ENCODE measurements at places on chromosomes 7 and 10.

GRCh38 chr7:45155357-45155900 lies 2.2 kb upstream of the RAMP3 start:
- no peak for DNase-seq

DNA sequence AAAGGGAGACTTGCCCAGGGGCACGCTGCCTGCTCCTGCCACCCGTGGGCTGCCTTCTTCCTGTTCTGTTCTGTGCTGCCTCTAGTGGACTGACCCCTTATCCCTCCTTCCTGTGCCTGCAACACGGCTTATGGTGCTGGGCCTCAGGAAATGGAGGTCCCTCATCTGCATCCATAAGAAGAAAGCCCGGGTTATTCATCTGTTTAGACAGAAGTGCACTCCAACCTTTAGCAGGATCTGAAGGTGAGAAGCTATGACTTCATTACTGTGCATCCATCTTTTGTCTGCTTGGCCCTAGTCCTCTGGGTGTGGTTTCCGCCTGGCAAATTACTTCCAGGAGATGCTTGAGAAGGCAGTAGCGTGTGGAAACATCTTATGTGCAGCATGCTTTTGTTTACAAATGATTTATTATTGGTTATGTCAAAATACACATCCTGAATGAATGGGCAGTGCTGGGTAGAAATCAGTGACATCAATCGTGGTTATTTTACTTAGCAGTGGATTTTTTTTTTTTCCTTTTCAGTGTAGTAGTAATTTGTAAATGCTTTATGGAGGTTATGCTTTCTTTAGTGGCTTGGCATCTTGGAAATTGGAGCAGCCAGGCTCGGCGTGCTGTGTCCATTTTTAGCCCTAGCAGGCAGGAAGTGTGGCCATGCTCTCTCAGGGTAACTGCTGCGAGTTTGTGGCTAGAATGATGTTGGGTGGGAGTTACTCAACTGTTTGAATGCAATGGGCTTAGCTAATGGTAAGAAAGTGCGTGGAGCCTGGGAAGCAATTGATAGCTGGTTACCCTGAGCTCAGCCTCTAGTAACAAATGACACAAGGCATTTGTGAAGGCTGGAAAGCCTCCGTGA lies 12.7 kb downstream of the PTPRE start:
- no peak for DNase-seq

- no peak for DNase-seq
Measured at GRCh38 chr10:75057680-75058079, 53.8 kb upstream of the SAMD8 start.

GRCh38 chr10:89283936-89284475 lies 17.8 kb upstream of the IFIT2 start:
- no peak for DNase-seq

- DNase-seq = no peak
Measured at GRCh38 chr10:110421512-110422138, 76.1 kb upstream of the DUSP5 start.

GRCh38 chr10:14312014-14312413 lies 18.7 kb downstream of the FRMD4A start:
- peak; percentile 42 for DNase-seq

DNA sequence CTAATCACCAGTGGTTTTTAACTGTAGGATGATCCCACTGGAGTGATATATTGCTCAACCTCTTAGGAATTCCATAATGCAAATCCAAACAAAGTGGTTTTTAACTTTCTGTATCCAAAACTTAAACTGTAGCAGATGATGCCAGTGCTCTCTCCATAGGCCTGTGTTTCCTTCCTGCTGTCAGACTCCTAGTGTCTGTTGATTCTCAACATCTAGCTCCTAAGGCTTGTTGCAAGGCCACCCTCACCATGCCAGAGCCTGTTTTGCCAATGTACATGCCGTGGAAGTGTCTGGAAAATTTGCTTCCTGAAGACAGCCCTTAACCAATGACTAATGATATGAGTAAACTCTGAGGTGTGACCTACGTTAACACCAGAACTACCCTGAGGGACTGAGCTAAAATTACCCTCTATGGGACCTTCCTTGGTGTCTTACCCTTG lies 39.3 kb downstream of the C1GALT1 start:
- no peak for DNase-seq

GRCh38 chr7:143299840-143300239 lies 11.7 kb downstream of the CASP2 start:
- DNase-seq = peak; percentile 30

DNA sequence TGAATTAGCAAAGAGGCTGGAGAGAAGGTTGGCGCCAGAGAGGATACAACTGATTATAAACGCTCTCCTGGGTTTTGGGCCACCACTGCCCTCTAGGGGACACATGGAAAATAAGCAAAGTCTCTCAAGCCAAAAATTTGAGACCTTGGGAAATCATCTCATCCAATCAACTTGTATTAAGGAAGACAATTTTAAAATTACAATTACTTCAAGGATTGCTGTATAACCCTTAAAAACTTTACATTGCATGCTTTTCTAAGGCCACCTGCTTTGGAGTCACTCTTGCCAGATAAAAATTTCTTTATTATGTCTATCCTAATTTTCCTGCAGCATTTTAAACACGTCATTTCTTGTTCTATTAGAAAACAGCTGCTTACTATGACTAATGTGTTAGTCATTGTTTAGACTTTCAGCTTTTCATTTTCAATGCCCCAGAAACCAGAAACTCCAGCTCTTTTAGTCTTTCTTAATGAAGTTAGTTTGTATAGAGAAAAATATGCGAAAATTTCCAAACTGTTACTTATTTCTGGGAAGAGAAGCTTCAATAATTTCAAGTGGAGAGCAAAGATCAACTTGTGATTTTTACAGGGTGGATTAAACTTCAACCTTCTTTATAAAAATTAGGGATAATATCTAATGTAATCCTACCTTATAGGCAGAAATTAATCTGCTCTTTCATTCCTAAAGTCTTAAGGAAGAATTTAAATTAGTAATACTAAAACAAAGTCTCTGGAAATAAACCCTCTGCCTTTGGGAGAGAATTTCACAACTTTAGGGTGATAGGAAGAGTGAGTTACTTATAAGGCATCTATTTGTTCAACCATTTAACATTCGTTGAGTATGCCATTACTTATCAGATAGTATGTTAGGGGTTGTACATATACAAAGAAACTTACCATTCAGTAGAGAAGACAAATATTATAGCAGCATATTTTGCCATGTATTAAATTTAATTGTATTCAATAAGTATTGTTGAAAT lies 20.6 kb upstream of the RHOBTB1 start:
- peak; percentile 86 for DNase-seq

- DNase-seq = peak; percentile 24
Measured at GRCh38 chr7:82247814-82248433, 195.7 kb downstream of the CACNA2D1 start.

- no peak for DNase-seq
Measured at GRCh38 chr10:72063703-72064391, 24.5 kb downstream of the SPOCK2 start.

All from NCI-H1694 treated with DMSO at 0.1 percent for 48 hours (cell line).